GM23248 (cell line): ENCODE measurements at places on chromosomes 5 and 9.

DNA sequence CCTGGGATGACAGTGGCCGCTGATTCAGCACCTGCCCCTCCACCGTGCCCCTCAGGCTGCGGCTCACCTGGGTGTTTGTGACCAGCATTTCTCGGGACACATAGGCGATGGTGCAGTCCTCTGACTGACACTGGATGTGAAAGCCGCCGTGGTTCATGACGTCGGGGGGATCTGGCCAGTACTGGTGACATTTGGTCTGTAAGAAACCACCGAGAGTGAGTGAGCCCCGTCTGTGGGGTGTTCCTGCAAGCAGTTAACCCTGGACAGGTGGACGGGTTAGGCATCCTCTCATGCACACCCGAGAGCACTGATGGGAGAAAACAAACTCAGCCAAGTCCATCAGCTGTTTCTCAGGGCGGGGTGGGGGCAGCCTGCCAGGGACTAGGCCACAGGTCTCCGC is 62.5 kb upstream of the EPB41L4B start:
- DNase-seq: no peak

- DNase-seq: no peak
Observed at GRCh38 chr9:1454211-1454610, 404.1 kb downstream of the DMRT2 start.

DNA sequence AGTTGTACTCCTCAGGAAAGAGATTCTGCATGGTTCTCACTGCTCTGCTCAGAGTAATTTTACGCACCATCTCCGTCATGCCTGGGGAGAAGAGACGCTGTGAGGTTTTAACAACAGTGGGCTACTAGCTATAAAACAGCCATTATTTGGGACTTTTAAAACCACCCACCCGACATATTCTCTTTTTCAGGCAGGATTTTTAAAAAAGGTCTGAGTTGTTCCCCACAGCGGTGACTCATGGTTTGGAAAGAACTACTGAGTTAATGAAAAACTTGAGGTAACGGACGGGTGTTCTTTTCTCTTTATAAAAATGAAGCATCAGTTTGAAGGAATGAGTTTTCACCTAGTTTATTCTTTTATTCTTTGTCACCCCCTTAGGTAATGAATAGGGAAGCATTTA is 61.3 kb downstream of the TTLL11 start:
- DNase-seq: peak; percentile 80

GRCh38 chr5:133842846-133843611 is 125.4 kb downstream of the C5orf15 start:
- no peak for DNase-seq

DNA sequence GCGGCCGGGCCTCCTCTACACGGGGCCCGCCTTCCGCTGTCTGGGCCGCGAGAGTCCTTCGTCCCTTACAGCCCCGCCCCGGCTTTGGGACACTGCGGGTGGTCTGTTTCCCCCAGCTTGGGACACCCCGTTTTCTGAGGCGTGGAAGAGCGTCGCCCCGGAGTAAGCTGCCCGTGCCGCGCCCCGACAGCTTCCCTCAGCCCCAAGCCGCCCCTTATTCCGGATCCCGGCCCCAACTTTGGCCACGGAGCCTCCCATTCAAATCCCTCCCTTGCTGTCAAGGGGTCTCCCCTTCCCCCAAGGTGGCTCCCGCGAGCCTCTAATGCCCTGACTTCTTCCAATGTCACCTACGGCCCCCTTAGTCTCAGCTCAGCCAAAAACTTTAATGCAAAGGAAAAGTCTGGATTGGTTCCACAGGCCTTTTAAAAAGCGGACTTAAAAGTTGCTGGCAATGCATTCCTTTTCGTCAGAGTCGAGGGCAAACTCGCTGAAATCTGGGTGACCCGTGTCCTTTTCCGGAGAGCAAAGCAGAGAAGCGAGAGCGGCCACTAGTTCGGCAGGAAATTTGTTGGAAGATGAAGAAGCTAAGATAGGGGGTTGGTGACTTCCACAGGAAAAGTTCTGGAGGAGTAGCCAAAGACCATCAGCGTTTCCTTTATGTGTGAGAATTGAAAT is 19.8 kb downstream of the EXOSC2 start:
- DNase-seq: peak; percentile 71

DNA sequence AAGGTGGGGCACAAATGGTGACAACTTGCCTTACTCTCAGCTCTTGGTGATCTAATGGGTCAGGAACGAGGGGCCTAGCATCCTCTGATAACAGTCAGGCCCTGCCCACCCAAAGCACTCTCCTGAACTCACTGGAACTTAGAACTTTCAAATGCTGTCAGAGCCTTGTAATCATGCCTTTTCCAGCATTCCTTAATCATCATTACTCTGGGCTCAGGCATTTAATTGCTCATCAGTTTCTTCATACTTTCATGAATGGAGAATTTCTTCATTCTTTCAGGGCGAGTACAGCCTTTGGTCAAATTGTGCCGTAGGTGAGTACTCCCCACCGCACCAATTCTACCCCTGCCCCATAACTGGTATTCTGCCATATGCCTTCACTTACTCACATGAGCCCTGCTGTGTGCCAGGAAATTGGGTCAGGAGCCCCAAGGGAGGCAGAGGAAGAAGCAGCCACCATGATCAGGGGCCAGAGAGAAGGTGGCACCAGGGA is 30.2 kb upstream of the DUSP1 start:
- DNase-seq: peak; percentile 95

- no peak for DNase-seq
Observed at GRCh38 chr9:91146391-91147019, 215.2 kb downstream of the AUH start.

DNA sequence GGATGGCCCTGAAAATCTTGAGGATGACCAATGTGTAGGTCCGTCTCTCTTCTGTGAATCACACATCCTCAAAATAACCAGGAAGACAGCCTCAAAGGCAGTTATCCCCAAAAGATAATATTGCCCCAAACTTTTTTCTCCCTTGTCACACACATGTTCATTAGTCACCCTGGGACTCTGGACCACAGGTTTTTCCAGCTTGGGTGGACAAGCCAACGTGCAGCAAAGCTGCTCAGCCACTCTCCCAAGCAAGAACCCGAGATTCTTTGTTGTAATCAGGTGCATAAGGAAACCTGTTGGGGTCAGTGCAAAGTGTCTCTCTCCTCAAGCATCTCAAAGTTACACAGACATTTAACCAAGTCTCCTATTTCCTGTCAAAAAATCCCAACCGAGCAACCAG is 196.6 kb downstream of the GNA14 start:
- no peak for DNase-seq

DNA sequence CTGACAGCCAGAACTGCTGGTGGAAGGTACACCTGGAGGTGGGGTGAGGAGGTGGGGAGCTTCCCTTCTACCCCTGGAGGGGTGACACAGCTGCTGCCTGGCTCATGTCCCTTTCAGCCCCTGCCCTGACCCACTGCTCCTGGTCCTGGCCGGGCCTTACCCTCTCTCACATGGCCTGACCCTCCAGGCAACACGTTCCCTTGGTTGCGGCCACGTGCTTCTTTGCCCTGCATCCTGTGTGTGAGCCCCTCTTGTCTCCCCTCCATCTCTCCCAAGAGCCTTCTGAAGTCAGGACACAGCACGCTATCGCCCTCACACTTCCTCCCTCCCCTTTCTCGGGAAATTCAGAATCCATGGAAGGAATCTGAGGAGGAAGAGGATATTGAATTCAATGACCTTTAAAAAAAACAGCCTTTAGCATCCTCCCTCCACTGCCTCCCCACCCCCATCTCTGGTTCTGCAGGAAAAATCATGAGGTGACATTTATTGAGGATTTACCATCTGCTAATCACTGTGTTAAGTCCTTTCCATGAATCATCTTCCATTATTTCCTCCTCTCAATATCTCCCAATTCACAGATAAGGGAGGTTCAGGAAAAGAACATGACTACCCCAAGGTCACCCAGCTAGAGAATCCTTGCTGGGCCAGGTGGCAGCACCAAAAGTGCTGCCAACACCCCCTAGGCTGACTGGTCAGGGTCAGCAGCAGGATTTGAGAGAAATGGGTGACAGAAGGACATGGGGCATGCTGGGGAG is 8.3 kb downstream of the AQP3 start:
- no peak for DNase-seq

DNA sequence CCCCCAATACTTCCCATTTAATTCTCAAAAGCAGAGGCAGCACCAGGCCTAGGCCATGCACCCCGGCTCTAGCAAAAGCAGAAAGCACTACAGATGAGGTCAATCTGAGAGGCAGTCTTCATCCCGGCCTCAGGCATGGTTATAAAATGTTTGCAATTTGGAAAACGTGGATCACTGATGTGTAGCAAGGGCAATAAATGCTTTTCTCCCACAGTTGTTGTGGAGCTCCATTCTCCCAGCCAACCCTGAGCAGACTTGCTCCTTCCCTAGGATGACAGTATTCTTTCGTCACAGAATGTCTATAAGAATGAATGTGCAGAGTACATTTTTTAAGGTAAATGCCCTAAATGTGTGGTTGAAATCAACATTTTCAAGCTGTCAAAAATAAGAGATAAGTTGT is 157.3 kb upstream of the DAPK1 start:
- no peak for DNase-seq

DNA sequence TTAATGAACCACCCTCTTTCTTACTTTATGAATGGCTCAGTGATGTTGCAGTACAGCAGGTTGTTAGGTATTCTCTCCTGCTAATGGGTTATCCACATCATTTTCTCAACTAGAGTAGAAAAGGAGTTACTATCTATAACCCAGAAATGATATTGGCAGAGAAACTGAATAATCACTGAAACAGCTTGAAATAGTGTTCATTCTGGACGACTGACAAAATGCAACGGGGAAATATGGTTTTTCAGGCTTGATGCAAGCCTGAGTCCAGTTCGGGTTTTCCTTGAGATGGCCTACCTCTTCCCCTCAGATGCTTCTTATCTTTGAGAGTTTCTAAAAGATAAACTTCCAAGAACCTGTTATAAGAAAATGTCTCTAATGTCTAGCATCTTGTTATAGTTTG is 187.3 kb downstream of the RAB3C start:
- no peak for DNase-seq

GRCh38 chr5:159510282-159510681 is 180.0 kb upstream of the IL12B start:
- DNase-seq: peak; percentile 88

DNA sequence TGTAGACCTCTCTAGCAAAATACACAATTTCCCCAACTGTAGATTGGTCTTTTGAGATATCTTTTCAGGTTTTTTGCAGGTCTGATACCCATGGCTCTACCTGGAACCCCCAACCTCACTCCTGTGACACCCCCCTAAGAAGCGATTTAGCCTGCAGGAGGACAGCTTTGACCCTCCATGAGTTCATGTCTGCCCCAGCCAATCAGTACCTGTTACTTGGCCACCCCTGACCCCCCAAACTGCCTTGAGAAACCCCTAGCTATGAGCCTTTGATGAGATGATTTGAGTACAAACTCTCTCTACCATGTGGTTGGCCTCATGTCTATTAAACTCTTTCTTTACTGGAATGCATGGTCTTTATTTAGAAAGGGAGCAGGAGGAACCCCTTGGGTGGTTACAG is 25.7 kb downstream of the ABO start:
- DNase-seq: no peak

DNA sequence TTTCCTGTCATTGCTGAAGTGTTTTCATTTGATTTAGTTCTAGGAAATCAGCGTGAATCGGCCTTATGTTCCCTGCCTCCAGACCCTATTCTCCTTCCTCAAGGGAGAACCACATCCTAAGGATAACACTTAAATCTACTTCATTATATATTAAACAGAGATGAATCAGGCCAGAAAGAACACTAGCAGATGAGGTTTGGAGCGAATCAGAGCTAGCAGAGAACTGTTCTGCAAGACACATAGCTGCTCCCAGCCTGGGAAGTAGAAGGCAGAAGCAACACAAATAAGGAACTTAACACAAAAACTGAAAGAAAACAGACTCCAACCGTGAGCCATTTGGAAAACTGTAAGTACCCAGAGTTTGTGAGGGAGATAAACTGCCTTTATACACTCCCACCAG is 718.2 kb downstream of the SEMA5A start:
- peak; percentile 33 for DNase-seq

GRCh38 chr5:145943674-145944121 is 7.3 kb downstream of the SH3RF2 start:
- peak; percentile 20 for DNase-seq

GRCh38 chr5:98053170-98053569 is 720.3 kb upstream of the RGMB start:
- DNase-seq: no peak

DNA sequence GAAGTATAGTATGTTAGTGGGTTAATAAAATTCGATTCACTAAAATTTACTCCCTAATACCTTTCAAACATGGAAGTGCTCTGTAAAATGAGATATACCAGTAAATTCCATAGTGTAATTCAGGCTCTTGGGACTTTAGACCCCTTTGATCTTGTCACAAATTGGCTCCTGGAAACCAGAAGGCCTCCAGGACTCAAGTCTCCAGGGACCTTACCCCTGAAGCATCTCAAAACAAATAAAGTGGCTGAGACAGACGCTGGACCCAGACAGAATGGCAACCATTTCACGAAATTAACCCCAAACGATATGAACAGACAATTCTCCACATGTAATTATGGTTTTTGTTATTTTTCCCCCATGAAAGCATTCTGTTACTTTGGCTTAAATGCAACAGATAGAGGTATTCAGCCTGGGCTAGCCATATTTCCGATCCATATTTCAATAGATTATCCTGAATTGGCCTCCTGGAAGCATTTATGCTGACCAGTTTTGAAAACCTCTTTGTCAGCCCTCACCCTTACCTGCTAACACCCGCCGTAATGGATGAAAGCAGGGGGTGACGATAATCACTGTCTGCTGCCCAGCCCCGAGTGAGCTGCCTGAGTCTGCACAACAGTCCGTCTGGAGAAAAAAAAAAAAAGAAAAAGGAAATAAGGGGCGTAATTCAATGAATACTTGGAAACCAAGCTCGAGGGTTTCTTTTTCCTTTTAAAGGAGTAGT is 34.1 kb upstream of the EFNA5 start:
- peak; percentile 34 for DNase-seq

DNA sequence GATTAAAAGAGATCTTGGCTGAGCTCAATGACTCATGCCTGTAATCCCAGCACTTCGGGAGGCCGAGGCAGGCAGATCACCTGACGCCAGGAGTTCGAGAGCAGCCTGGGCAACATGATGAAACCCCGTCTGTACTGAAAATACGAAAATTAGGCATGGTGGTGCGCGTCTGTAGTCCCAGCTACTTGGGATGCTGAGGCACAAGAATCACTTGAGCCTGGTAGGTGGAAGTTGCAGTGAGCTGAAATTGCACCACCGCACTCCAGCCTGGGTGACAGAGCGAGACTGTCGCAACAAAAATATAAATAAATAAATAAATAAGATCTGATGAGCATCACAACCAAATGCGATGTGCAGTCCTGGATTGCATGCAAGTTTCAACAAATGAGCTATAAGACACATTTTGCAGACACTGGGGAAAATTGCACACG is 8.7 kb upstream of the ENG start:
- DNase-seq: no peak

GRCh38 chr9:135990468-135991429 is 29.6 kb upstream of the UBAC1 start:
- peak; percentile 60 for DNase-seq

DNA sequence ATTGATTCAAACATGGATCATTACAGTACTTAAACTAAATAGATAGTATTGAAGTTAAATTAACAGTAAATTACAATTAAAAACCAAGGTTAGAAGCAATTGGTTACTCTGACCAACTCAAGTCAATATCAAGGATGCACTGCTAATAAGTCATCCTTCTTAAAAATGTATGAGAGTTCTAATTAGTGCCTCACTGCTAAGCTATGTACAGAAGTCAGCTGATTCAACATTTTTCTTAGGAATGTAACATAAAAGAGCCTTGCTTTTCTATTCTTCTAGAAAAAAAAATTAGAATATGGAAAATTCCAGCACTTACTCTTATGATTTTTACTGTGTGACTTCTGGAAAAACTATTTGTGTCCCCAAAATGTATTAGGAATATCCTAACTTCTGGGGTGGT is 75.7 kb upstream of the FBN2 start:
- peak; percentile 39 for DNase-seq

GRCh38 chr5:55680353-55680752 is 31.8 kb downstream of the SLC38A9 start:
- peak; percentile 21 for DNase-seq
